Activated naive CD8-positive, alpha-beta T cell treated with anti-CD3 and anti-CD28 coated beads for 36 hours (primary cell): ENCODE measurements at places on chromosomes 16 and 17. TPM values are rescaled to one million over a fixed set of nuclear protein-coding genes. Genes with fewer than 3 reads are reported as not detected.

Gene TBC1D3C
- total RNA-seq: 0.91 TPM

GRCh38 chr17:18248300-18248731, 10.2 kb downstream of the FLII start:
- DNase-seq: peak; percentile 67

Gene CD300E
- not detected for total RNA-seq

DNA sequence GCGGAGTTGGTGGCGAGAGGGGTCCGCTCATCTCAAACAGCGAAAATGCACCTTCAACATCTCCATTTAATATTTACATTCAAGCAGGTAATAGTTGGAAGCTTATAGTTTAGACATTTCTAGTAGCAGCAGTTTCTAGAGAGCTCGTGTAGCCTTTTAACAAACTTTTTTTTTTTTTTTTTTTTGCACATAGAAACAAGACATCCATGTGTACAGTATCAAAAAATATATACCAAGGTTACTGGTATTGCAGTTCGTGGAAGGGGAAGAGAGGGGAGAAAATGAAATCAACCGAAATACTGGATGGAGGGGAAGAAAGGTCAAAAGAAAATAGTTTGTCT, 6.2 kb downstream of the CBX4 start:
- DNase-seq: no peak

- no peak for DNase-seq
Measured at GRCh38 chr16:58415003-58415402, 22.7 kb downstream of the GINS3 start.

DNA sequence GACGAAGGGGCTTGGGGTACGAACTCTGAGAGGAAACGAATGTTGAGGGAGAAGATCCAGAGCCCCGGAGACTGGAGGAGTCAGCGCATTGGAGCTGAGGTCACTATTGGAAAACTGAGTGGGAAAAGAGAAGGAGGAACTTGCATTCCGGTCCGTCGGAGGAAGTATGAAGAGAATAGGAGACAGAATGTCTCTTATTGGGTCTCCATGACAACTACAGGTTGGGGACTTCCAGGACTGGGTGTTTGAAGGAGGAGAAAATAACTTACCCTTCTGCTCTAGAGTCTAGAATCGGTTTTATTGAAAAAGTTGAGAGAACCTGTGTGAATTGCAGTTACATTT, 537 bp downstream of the GOSR1 start:
- DNase-seq: no peak

Gene TRIM72
- not detected for total RNA-seq

GRCh38 chr16:50741225-50741780, 583 bp upstream of the CYLD start:
- no peak for DNase-seq

DNA sequence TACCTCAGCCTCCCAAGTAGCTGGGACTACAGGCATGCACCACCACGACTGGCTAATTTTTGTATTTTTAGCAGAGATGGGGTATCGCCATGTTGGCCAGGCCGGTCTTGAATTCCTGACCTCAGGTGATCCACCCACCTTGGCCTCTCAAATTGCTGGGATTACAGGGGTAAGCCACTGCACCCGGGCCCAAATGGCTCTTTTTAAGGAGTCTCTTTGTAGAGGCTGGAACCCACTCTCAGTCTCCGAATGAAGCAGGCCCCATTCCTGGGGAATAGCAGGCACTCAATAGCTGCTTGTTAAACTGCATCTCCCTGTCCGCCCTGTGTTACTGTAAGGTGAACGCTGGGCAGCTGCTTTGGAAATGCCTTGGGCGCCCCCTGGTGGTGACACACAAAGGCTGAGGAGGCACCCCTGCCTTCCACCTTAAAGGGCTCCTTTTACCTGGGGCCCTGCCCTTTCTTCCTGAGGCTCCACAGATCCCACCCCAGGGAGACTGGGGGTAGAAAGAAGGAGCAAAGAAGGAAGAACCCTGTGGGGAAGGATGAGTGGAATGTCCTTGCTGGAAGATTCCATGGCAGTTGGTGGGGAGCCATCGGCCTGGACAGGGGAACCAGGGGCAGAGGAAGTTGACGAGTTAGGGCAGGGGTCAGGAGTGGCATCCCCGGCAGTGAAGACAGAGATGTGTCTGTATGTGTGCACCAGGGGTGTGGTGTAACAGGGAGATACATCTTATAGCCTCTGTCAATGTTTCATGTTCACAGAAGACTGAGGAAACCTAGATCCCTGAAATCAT, 6.1 kb upstream of the SP2 start:
- peak; percentile 84 for DNase-seq

Gene EFCAB13
- 2.9 TPM for total RNA-seq

DNA sequence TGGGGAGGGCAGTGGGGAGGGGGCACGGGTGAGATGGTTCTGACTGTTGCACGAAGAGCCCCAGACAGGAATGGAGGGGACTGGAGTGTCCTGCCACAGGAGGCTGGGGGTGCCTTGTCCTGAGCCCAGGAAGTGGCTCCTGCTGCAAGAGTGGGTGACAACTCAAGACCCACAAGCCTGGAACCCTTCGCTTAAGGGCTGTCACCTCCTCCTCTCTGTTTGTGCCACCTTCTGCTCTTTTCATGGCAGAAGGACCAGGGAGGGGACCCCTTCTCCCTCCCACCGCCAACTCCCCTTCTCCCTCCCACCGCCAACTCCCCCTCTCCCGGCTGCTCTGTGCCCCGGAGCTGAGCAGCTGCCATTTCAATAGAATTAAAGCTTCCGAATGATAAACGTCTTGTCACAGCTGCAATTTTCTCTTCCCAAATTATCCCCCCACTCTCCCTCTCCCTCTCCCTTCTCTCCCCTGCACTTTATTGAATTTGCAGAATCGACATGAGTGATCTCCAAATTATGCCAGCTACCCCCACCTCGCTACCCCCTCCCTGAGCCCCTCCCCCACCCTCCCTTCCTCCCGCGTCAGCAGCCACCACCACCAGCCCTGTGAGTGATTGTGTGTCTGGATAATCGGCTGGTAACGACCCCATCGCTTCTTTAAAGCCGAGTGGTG, 13.7 kb downstream of the GJD3 start:
- DNase-seq: no peak

DNA sequence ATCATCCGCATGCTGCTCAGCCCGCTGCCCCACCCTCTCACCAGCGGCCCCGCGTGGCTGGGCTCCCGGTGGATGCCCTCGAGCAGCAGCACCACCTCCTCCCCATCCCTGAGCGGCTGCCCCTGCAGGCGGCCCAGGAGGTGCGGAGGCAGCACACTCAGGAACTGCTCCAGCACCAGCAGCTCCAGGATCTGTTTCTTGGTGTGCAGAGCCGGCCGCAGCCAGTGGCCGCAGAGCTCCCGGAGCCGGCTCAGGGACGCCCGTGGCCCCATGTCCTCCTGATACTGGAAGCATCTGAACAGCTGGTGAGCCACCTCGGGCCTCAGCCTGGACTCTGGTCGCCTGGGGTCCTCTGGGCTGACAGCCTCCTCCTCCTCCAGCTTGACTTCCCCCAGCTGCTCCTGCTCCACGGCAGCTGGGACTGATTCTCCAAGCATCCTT, 6.6 kb downstream of the ZSCAN10 start:
- no peak for DNase-seq

- no peak for DNase-seq
Measured at GRCh38 chr17:34799751-34800150, 161.5 kb downstream of the CCT6B start.

GRCh38 chr17:34580685-34581445, 1.5 kb downstream of the TMEM132E start:
- peak; percentile 14 for DNase-seq

GRCh38 chr16:66516509-66516807, 33.5 kb downstream of the TK2 start:
- DNase-seq: no peak

GRCh38 chr16:67760206-67760955, 41.3 kb upstream of the GFOD2 start:
- no peak for DNase-seq

DNA sequence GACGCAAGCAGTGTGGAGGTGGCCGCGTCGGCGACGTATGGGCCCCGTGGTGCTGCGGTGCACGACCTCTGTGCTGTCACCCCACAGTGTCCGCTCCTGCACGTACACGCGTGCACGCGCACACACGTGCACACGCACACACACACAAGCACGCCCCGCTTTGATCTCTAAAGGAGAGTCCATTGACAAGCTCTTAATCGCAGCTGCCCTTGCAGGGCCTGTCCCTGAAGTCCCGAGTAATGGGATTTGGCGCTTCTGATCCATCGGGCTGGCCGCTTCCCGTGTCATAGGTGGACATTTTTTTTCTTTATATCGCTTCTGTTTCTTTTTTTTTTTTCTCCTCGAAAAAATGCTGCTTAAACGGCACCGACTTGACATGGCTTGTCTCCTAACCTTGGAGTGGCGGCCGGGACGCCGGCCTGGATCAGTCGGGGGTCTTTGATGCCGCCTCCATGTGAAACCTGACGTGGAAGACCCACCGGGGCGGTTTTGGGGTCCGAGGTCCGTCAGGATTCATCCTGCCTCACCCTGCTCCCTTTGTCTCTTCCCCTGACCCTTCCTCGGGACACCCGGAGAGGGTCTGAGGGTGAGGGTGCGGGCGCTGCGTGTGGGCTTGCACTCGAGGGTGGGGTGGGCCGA, 8.3 kb upstream of the AXIN1 start:
- no peak for DNase-seq

DNA sequence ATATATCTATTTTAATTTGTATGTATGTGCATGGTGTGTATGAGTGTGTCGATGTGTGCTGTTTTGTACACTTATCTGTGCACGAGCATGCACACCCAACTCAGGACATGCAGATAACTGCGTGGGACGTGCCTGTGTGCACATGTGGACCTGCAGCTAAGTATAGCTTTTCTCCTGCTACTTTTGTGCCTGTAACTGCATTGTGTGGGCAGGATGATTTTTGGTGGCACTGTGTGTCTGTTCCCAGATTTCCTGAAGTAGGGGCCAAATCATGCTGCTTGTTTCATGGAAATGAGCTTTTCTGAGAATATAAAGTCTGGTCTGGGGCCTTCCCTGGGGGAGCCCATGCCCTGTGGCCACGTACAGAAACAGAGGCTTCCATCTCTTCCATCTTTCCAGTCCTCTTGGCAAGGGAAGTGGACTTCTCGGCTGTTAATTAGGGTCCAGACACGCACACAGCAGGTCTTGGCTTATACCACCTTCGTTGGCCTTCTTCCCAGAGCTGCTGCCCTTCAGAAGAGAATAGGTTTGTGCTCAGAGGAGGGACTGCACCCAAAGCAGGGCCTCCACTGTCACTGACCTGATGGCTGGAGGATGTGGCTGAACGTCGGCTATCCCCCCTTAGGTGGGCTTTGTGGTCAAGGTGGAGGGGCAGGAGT, 30.2 kb downstream of the SPNS3 start:
- no peak for DNase-seq

Gene ACE
- total RNA-seq: not detected

Gene CCDC154
- total RNA-seq: 1.3 TPM

DNA sequence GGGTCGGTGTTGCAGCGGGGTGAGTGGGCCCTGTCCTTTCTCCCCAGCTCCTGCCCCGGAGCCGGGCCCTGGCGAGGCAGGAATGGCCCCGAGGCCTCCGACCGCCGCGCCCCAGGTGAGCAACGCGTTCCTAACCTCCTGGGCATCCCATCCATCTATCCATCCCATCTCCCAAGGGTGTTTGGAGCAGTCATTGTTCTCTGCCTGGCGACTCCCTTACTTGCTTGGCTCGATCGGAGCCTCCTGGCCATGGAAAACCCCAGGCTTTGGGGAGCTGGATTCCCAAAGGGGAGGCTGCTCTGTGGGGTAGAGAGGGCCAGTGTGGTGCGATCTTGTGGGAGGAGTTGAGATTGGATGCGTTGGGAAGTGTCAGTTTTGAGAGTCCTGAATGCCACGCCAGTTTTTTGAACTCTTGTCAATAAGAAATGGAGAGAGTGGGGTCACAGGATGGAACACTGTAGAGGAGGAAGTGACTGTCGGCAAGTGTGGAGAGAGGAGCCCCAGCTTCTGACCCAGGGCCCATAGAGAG, 684 bp downstream of the ZFP90 start:
- no peak for DNase-seq

DNA sequence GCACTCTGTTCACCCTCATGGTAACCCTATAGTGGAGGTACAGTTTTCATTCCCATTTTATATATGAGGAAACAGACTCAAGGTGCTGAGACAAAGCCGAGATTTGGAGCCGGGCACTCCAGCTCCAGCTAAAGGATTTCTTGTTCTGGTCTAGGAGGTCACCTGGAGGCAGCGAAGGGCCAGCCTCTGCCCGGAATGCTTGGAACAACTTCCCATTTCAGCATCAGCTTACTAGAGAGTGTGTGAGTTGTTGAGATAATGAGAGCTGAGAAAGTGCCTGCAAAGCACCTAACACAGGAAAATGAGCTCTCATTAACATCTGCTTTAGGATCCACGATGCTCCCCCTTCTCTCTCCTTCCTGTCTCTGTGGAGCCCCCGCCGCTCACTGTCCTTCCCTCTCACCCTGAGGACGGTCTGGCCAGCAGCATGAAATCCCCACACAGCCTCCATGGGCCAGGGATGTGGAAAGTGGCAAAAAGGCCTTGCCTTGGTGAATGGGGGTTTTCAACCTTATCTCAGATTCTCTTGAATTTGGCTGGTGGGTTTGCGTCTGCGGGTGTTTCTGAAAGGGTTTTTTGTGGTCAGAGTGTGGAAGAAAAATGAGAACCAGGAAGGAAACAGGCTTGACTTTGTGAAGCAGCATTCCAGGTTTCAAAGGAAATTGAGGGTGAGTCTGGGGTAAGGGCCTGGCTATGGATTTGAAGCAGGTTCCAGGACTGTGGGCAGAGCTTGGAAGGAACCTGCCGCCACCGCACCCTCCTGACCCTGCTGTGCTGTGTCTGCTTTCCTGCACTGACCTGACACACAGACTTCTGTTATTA, 178.7 kb downstream of the FOXL1 start:
- no peak for DNase-seq

DNA sequence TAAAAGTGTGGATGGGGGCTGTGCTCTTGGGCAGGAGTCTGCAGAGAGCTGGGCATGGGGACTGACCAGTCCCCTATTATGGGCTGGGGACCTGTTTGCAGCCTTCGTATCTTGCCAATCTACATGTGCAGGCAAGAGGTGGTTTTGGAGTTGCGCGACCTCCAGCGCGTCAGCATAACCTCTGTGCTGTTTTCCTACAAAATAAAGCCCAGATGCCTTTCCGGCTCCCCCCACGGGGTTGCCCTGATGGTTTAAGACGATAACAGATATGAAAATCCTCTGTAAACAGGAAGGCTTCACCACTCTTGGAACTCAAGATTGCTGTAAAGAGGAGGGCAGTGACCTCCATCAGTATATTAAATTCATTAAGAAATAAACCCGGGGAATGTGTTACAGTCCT, 16.5 kb upstream of the SPPL2C start:
- no peak for DNase-seq

Gene MT4
- total RNA-seq: not detected

Gene KRT28
- total RNA-seq: not detected

Gene GLIS2
- 0.08 TPM for total RNA-seq

- peak; percentile 14 for DNase-seq
Measured at GRCh38 chr17:49132699-49133364, at the start of gene B4GALNT2. Gene B4GALNT2, plus strand, starts transcription at chr17:49132769. Its CDS starts 24 bp downstream, at chr17:49132793.

Gene STAT5A
- total RNA-seq: 116 TPM

DNA sequence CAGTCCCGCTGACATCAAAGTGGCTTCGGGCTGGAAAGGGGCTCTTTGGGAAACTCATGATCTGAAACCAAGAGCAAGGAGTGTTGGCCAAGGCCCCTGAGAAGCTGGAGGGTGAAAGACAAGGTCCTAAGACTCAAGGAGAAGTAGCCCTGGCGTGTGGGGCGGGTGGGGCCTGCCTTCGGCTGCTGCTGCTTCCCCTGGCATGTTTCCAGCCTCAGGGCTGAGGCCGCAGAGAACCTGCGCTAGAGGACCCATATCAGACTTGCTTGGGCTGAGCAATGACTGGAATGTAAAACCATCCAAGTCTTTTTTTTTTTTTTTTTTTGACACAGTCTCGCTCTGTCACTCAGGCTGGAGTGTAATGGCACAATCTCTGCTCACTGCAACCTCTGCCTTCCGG, 67.5 kb upstream of the GCSH start:
- DNase-seq: no peak

Gene PITPNC1
- 50.1 TPM for total RNA-seq
